Suprapubic skin (tissue), 4 donors: ENCODE measurements at places on chromosomes 5 and 9.

- DNase-seq, result no peak
- H3K27me3 ChIP-seq, result no peaks in the 10 kb centered on the region
- H3K27ac ChIP-seq, result no peak overlapping the region
- H3K4me1 ChIP-seq, result peaks cover 11% of the 10 kb centered on the region
- no peak overlapping the region for H3K4me3 ChIP-seq
- H3K36me3 ChIP-seq, result no peaks in the 10 kb centered on the region
Observed at GRCh38 chr5:160452036-160452435, 30.4 kb downstream of the PTTG1 start.

DNA sequence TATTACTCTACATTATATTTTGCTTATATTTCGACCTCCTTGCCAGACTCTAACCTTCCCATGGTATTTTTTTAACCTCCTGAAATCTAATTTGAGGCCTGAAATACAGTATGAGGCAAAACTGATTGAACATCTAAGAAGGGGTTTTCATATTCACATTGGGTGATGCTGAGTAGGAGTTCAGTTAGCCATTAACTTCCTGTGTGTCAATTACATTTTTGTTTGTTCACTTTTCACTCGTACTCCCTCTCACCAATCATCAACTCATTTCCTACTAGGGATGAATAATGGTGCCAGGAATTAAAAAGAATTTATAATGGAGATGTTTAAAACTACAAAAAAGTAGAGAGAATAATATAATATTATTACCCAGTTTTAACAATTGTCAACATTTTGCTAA is 27.6 kb upstream of the GLRA1 start:
- H3K4me1 ChIP-seq, result no peaks in the 10 kb centered on the region
- no peak for DNase-seq
- H3K27ac ChIP-seq, result no peak overlapping the region
- no peaks in the 10 kb centered on the region for H3K27me3 ChIP-seq
- no peaks in the 10 kb centered on the region for H3K36me3 ChIP-seq

- H3K36me3 ChIP-seq, result no peaks in the 10 kb centered on the region
- no peaks in the 10 kb centered on the region for H3K27me3 ChIP-seq
- no peak overlapping the region for H3K27ac ChIP-seq
- no peak for DNase-seq
- peaks cover 25% of the 10 kb centered on the region for H3K4me1 ChIP-seq
- H3K4me3 ChIP-seq, result no peak overlapping the region
Observed at GRCh38 chr5:141965071-141965470, 3.8 kb upstream of the RNF14 start.

- no peaks in the 10 kb centered on the region for H3K36me3 ChIP-seq
- no peaks in the 10 kb centered on the region for H3K27me3 ChIP-seq
- no peaks in the 10 kb centered on the region for H3K4me1 ChIP-seq
- no peak overlapping the region for H3K4me3 ChIP-seq
Observed at GRCh38 chr9:78821126-78821822, 524.3 kb downstream of the PSAT1 start.

- H3K4me3 ChIP-seq, result no peak overlapping the region
- H3K27ac ChIP-seq, result no peak overlapping the region
- no peaks in the 10 kb centered on the region for H3K27me3 ChIP-seq
- no peaks in the 10 kb centered on the region for H3K36me3 ChIP-seq
- H3K4me1 ChIP-seq, result no peaks in the 10 kb centered on the region
Observed at GRCh38 chr9:83081846-83082245, 18.9 kb upstream of the RASEF start.

- H3K36me3 ChIP-seq, result peaks cover 3% of the 10 kb centered on the region
- no peak overlapping the region for H3K27ac ChIP-seq
- DNase-seq, result no peak
- peaks cover 11% of the 10 kb centered on the region for H3K4me1 ChIP-seq
Observed at GRCh38 chr5:75522025-75522424, 10.3 kb downstream of the POLK start.

GRCh38 chr9:114775981-114776380 is 29.9 kb downstream of the TNFSF15 start:
- no peak overlapping the region for H3K4me3 ChIP-seq
- no peak for DNase-seq
- H3K27me3 ChIP-seq, result no peaks in the 10 kb centered on the region
- H3K4me1 ChIP-seq, result no peaks in the 10 kb centered on the region
- H3K27ac ChIP-seq, result no peak overlapping the region
- H3K36me3 ChIP-seq, result no peaks in the 10 kb centered on the region

DNA sequence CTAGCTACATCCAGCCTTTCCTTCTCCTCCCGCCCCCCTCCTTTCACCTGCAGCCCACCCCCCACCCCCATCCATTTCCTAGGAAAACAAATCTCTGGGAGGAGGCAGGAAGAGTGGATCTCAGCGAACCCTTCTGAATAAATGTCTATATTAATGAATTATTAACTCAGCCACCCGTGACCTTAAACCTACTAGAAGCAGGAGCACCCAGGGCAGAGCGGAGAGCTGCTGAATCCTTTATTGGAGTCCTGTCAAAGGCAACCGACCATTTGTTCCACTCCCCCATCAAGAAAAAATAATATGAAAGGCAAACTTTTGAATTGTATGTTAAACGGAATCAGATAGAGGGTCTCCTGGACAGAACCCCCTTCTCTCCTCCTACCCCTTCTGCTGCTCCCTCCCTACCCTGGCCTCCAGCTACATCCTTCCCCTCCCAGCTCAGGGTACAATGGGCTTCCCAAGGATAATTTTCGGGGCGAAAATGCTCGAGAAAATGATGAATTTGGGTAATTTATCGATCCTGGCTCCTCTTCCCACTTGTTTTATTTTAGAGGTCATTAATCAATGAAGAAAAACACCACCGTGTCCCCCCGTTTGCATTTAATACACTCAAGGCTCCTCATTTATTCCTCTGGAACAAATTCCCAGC is 3.3 kb upstream of the PRDM6 start:
- H3K27ac ChIP-seq, result no peak overlapping the region
- H3K4me3 ChIP-seq, result no peak overlapping the region
- no peaks in the 10 kb centered on the region for H3K36me3 ChIP-seq
- peaks cover 77% of the 10 kb centered on the region for H3K27me3 ChIP-seq

- peak overlapping the region; percentile 48 for H3K27ac ChIP-seq
- no peaks in the 10 kb centered on the region for H3K36me3 ChIP-seq
- H3K4me3 ChIP-seq, result no peak overlapping the region
- no peak for DNase-seq
- peaks cover 19% of the 10 kb centered on the region for H3K4me1 ChIP-seq
- no peaks in the 10 kb centered on the region for H3K27me3 ChIP-seq
Observed at GRCh38 chr5:91110686-91111085, 272.4 kb downstream of the ARRDC3 start.
